ENCODE measurements at places on chromosomes 6 and 20.

DNA sequence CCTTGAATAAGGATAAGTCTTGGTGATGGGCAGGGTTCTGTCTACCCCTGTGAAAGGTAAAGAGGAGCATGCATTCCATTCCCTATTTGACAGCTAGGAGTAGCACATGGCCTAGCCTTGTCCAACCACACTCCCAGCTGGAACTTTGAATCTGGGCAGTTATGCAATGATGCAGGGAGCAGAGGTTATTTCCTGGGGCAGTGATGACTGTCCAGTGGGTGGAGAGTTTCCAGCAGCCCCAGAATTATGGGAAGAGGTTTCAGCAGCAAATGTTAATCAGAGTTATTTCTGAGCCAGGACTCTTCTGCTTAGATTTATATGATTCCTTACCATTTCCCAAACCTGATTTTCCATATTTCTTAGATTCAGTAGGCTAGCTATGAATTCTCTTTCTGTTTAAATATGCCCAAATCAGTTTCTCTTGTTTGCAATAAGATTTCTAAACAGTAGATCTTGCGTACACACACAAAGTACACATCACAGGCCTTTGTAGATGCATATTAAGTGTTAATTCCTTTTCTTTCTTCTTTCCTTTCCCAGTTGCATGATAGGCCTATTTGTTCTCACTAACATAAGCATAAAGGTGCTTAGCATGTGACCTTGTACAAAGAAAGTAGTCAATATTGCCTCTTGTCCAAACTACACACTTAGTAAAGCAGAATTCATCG lies 17.3 kb upstream of the TXLNB start:
- DNase-seq: no peak

DNA sequence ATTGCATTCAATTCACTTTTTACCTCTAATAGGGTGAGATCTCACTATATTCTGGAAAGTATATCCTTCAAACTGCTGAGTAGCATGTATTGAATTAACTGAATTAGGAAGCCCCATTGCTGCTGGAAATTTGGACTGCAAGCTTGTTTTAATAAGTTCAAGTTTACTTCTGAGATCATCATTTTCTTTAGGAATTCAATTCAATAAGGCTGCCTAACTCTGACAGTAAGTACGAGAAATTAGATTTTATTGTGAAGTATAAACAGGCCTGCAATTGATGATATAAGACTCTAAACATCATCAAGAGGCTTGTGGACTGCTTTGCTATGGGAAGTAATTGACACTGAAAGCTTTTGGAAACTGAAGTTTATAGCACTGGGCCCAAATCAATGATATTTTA lies 44.4 kb downstream of the OGFRL1 start:
- DNase-seq: no peak

- no peak for DNase-seq
Measured at GRCh38 chr20:60482221-60483008, 524.2 kb downstream of the CDH26 start.

- DNase-seq: no peak
Measured at GRCh38 chr6:132888701-132889100, 74.3 kb downstream of the RPS12 start.

DNA sequence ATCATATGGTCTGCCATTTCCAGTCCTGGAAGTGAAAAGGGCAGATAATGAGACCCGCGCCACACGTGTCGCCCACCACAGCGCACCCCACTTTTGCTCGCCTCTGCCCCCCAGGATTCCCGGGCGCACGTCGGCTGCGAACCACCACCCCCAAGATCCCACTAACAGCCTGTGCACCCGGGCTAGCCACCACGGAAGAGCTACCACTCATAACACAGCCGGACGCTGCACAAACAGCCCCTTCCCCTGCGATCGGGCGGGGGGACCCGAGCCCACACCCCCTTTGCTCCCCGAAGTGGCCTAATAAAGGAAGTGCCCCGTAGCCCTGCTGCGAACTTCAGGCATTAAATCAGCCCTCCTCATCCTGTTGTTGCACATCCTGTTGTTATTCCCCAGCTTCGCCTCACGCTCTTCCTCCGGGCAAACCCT lies 506 bp downstream of the CITED2 start:
- DNase-seq: no peak

GRCh38 chr6:15268137-15268908 lies 22.5 kb downstream of the JARID2 start:
- DNase-seq: no peak

GRCh38 chr6:100803264-100804045 lies 77.7 kb downstream of the ASCC3 start:
- no peak for DNase-seq

GRCh38 chr20:3743251-3743650 lies 10.8 kb downstream of the HSPA12B start:
- no peak for DNase-seq

GRCh38 chr6:152474354-152474753 lies 162.8 kb downstream of the SYNE1 start:
- no peak for DNase-seq

- no peak for DNase-seq
Measured at GRCh38 chr6:124546601-124547000, 415.6 kb upstream of the RNF217 start.

GRCh38 chr6:117573006-117573680 lies 29.2 kb downstream of the GOPC start:
- DNase-seq: no peak

DNA sequence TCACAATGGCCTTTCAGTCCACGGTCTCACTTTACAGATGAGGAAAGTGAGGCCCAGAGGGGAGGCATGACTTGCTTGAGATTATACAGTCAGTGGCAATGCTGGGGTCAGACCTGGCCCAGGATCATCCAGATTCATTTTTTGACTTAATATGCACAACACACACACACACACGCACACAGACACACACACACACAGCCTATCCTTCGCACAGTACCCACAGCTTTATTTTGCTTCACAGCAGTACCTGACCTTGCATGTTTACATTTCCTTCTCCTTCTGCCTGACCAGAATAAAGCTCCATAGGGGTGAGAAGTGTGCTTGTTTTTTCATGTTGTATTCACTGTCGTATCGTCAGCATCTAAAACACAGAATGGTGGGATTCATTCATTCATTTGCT lies 79.8 kb downstream of the VEGFA start:
- DNase-seq: no peak

DNA sequence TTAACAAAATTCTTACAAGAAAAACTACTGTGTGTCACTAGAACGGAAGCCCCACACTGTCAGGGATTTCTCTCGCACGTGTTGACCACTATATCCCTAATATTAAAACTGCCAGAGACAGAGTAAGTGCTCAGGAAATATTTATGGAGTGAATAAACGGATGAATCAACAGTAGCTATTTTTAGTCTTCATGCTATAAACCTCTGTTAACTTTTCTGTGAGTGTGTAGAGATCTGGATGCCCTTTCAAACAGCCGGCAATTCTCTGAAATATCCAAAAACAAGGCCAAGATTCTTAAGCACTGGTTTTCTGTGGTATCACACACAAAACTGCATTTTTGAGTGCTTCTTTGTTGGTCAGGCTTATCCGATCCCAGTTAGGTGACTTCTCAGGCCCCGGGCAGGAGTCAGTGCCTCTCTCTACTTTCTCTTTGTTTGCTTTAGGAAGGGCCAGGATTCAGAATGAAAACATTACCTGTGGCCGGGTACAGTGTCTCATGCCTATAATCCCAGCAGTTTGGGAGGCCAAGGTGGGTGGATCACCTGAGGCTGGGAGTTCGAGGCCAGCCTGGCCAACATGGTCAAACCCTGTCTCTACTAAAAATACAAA lies 15.7 kb downstream of the ATP9A start:
- DNase-seq: no peak

- no peak for DNase-seq
Measured at GRCh38 chr6:56660381-56660730, 17.7 kb upstream of the DST start.

DNA sequence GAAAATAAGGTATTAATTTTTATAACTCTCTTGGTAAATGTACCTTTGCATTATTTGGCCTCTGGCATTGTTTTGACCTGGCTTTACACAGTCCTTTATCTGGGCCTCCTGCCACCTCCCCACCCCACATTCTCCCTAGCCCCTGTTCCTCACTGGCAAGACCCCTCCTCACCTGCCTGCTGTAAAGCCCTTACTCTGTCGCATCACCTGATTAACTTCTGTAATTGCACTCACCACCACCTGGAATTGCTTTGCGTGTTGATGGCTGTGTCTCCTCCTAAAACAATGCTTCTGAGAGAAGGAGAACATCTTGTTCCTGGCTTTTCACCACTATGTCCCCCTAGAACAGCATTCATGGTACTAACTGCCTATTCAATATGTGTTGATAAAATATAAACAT lies 24.8 kb downstream of the SNX9 start:
- no peak for DNase-seq

DNA sequence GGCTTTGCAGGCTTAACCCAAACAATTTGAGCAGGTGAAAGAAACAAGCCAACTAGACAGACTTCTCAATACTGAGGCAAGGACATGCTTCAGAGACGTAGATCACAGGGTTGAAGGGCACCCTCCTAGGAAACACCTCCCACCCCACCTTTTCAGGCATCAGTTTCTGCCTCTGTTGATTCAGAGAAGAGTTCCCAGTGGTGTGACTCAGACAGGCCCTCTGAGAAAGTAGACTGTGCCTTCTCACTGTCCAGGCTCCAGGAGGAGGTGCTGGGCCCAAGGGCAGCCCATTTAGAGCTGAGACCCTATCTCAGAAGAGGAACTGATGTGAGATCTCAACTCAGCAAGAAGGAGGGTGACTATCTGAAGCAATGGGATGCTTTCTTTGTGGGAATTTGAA lies 108.1 kb downstream of the FAM50B start:
- no peak for DNase-seq

- no peak for DNase-seq
Measured at GRCh38 chr6:125564941-125565340, 184.5 kb upstream of the HEY2 start.

DNA sequence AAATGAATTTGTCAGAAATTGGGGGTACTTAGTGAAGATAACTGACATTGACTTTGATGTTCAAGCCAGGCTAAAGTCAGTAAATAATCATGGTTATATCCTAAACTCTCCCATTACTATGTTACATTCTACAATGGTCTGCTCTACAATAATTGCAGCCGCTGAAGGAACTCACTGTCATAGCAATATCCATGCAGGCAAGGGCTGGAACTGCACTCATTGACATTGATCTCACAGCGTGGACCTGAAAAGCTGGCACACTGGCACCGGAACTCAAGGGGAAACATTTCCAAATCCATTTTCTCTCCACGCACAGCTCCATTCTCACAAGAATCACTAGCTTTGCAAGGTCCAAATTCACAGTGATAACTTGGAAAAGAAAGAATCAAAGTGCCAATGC lies 702.7 kb downstream of the EYS start:
- DNase-seq: no peak

DNA sequence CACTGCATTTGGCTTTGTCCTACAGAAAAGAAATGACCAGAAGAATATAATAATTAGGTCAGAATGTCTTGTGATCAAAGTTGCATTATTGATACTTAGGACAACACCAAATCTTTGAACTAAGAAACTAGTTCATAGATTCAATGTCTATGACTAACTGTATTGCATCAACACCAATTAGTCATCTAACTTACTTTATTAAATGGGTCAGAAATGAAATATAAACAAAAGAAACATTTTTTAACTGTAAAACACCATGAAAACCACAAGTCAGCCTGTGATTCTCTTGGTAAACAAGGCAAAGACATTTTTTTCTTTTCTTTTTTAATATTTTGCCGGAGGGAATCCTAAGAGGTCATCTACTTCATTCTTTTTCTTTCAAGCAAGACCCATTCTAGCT lies 114.1 kb upstream of the HDDC2 start:
- no peak for DNase-seq

DNA sequence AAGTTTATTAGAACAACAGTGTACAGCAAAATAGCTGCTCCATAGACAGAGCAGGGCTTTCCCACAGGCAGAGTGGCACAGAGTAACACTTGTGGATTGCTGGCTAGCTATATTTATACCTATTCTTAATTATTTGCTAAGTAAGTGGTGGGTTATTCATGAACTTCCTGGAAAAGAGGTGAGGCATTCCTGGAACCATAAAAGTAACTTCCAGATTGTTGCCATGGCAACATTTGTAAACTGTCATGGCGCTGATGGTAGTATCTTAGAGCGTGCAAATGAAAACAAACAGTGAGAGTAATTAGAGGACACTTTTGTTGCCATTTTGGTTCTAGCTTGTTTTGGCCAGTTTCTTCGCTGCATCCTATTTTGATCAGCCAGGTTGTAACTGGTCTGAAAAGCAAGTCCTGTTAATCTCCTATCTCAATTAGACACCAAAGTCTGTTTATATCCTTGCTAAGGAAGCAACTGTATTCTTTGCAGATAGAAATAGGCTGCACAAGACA lies 23.9 kb downstream of the DEFB114 start:
- no peak for DNase-seq

DNA sequence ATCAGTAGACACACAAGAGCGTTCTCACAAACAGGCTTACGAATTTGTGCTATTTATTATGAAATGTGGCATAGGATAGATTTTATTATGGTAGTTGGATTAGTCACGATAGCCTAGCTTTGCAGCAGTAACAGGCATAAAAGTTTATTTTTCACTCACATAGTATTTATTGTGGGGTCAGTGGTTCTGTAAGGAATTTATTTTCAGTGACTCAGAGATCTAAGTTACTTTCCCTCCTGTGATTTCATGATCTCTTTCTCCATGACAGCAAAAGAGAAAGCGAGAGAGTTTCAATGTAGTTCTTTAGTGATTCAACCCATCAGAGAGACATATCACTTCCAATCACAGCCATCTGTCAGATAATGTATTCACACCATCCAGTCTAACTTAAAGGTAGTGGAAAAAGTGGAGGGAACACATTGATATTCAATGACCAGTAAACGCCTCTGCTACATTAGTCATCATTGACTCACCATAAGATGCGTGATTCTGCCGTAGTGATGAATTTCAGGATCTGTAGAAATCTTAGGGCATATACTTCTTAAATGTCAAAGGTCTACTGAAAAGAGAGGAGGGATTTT lies 605.5 kb downstream of the HDGFL1 start:
- no peak for DNase-seq

DNA sequence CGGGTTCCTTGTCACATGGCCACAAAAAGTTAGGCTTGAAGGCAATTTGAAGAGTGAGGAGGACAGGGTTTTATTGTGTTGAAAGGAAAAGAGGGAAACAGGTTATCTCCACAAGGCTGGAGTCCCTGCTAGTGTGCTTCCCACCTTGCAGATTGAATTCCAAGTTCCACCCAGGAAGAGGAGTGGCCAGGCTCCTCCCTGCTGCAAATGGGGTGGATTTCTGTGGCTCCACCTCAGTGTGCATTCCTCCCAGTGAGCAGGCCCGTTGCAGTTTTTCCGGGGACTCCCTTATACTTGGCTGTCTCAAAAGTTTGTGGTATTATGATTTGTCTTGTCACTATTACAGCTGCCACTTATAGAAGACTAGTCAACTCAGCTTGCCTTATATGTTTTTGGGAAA lies 281.8 kb upstream of the PLCB4 start:
- no peak for DNase-seq

GRCh38 chr6:8225113-8225512 lies 122.8 kb upstream of the EEF1E1 start:
- DNase-seq: no peak

DNA sequence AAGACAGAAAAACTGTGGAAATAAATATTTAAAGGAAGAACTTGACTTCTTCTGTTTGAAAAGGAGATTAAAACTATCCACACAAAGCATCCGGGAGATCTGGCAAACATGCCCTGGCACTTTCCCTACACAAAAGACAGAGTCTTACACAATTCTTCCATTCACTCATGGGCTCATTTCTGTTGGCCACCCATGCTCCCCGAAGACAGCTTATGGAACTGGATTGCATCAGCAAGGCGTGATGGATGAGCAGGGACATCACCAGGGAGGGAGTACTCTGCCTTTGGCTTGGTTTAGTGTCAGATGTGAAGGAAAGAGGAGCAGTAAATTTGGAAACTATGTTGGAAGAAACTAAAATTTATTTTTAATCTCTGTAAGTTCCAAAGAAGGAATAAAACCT lies 379.3 kb downstream of the CD109 start:
- DNase-seq: no peak
